Inflammatory macrophage (primary cell): ENCODE measurements at places on chromosomes 11 and 22.

- no peak for DNase-seq
Measured at GRCh38 chr11:10743354-10744000, 7.6 kb upstream of the CTR9 start.

DNA sequence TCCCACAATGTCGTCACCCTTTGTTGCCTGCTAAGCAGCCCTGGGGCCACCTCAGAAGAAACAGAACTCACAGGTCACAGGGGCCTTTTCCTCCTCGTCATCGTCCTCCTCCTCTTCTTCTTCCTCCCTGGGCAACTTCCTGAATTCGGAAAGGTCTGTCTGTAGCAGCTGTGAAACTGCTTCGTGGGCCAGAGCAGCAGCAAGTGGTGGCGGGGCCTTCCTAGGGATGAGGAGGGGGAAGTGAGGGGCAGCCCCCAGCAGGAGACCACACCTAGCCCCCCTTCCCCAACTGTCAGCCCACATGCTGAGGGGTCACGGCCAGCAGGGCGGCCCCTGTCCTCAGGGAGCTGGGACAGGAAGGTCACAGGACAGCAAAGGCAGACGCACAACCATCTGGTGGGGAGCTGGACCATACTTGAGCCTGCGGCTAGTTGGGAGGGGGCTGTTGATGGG is 13.2 kb downstream of the PPM1F start:
- peak; percentile 69 for DNase-seq

DNA sequence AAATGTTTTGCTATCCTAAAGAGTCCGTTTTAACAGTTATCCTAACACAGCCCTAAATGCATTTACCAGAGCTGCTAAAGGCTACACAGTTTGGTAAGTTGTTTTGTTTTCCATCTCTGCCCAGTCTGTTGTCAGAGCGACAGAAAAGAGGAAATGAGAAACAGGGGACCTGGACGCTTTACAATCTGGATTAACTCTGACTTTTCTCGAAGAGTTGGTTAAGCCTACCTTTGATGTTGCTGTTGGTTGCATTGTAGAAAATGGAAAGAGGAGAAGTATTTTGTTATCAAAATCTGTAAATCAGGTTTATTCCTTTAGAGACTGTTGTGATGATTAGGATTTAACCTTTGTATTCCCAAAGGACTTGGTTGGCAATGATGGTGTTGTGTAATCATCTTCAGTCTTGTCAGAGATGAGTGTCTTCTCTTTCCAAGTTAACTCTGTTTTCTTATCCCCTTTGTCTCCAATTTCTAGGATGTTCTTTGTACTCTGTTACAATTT is 481 bp downstream of the ANGPTL5 start:
- peak; percentile 56 for DNase-seq

- DNase-seq = peak; percentile 75
Measured at GRCh38 chr11:1307163-1307870, 2.1 kb downstream of the TOLLIP start.

- DNase-seq = no peak
Measured at GRCh38 chr11:44607987-44608386, 42.5 kb downstream of the CD82 start.

- DNase-seq = no peak
Measured at GRCh38 chr11:2789791-2790567, 90.2 kb upstream of the KCNQ1OT1 start.

DNA sequence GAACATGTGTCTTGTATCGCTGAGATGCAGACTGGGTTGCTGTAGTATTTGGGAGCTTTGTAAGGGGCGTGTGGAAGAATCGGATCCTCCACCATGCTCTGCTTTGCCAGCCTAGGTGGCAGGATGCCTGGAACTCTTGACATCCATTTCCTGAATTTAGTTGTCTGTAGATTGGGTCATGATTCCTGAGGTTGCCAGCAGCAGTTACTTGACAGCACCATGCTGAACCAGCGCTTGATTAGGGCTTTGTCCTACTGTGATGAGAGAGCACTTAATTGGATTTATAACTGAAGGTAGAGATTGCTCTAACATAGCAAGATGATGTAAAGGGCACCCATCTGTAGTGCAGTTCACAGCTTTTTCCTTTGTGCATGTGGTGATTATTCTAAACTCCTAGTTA is 75.6 kb upstream of the HORMAD2 start:
- no peak for DNase-seq

- peak; percentile 33 for DNase-seq
Measured at GRCh38 chr11:1202776-1203504, 19.9 kb upstream of the MUC5B start.
